Stimulated activated CD4-positive, alpha-beta T cell treated with anti-CD3 and anti-CD28 coated beads, Interleukin-4, amount 100 ng/mL, for 24 hours (primary cell): ENCODE measurements at places on chromosomes 2 and 18.
A peak's percentile ranks its signal among the peaks of the same experiment; 100 is the strongest.

DNA sequence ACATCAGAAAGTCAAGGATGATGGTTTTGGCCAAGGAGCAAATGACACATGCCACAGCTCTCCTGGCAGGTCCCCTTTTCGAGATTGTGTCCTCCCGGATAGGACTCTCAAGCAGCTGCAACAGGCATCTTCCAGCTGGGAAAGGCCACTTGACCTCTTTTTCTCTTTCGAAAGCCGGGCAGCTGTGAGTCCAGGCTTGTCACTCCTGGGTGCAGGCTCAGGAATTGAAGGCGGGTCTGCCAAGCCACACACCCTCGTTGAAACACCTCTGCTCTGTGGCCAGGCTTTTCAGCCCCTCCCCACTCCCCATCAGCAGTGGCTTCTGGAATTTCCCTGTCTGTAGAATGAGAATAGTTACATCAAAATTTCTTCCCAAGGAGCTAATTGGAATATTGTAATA is 98.0 kb downstream of the CCDC138 start:
- DNase-seq, result no peak

DNA sequence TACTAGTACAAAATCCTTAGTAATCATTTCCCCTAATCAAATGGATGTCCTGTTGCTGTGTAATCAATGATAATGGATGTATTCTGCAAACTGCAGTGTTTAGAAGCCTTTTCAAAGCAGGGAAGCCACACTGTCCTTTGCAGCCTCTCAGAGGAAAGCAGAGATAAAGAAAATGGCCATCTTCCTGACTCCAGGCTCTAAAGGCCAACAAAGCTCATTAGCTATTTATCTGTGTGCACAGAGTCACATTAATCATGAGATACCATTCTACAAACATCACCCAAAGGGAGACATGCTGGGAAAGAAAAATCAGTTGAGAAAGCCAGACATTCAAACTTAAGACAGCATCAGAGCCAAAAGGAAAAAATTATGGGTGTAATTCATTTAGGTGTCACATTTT is 165.0 kb downstream of the RAD51AP2 start:
- DNase-seq, result no peak

DNA sequence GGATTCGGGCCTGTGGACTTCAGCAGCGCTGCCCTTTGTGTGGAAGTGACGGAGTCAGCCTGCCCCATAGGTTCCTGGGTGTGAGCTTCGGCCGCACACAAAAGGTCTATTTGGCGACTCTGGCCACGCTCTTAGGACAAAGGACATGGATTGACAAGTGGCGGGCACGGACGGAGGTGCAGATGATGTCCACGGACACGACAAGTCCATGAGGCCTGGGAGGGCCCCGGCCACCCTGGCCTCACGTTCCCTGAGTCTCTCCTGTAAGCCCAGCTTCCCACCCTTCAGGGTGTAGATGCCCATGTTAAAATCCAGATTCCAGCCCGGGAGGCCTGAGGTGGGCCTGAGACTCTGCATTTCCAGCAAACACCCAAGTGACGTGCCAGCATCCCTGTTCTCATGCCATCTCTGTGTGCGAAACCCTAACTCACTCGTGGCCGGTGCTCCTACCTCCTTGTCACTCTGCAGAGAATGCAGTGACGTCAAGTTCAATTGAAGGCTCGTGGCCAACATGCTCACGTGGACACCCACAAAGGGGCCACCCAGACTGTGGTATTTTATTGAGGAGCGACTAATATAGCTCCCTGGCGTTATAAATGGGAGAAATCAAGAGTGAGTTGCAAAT is 111.7 kb downstream of the RTP5 start:
- no peak for DNase-seq

DNA sequence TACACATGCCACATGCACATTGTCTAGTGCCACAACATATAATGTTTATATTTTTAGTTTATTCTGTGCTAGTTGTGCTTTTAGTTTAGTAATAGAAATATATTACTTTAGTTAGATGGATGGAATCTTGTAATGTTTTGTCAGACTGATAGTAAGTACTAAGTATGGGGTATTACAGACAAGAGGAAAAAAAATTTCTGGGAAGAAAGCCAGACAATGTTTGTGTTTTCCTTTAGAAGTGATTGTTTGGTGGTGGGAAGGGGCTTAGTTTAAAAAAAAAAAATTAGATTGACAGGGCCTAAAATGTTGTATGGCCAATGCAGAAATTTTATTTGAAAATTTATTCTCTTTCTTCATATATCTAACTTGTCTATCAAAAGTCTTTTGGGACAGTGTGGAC is 37.8 kb downstream of the ACVR2A start:
- no peak for DNase-seq

DNA sequence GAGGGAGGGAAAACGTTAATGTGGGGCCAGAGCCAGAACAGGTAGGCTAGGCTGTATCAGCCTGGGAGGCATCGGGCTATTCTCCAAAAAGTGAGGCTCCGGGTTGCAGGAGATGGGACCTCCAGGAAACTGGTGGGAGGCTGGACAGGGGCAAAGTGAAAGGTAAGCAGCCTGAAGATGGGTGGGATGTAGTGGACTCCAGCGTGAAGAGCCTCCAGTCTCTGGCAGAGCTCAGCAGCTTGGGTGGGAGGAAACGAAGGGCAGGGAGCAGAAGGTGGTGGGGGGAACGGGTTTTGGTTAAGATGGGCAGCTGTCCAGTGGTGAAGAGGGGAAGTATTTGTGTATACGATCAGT is 3.1 kb upstream of the EMX1 start:
- no peak for DNase-seq

- DNase-seq, result no peak
These were observed 114.6 kb downstream of the MAPK4 start for GRCh38 chr18:50674307-50674980.

DNA sequence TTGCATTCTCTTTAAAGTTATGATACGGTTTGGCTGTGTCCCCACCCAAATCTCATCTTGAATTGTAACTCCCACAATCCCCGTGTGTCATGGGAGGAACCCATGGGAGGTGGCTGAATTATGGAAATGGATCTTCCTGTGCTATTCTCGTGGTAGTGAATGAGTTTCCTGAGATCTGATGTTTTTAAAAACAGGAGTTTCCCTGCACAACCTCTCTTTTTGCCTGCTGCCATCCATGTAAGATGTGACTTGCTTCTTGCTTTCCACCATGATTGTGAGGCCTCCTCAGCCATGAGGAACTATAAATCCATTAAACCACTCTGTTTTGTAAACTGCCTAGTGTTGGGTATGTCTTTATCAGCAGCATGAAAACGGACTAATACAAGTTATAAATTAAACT is 37.5 kb upstream of the SESTD1 start:
- no peak for DNase-seq

DNA sequence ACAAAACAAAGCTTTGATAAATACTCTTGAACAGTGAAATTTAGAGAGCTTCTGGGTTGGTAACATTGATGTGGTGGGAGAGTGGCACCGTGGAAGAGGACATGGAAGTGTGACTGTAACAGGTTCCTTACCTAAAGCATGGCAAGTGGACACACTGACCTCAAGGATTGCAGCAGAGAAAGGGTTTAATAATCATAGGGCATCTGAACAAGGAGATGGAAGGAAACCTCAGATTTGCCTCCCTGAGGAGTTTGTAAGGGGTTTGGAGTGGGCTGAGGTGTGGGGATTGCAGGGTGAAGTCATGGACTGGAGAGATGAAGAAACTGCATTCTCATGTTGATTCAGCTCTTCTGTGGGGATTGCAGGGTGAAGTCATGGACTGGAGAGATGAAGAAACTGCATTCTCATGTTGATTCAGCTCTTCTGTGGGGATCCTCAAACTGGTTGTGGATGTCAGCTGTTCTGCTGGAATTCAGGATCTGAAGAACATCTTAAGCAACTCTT is 83.8 kb upstream of the TLK1 start:
- DNase-seq, result no peak

GRCh38 chr18:77124452-77124922 is 8.1 kb downstream of the MBP start:
- peak; percentile 69 for DNase-seq

GRCh38 chr2:172908275-172908674 is 167.4 kb upstream of the MAP3K20 start:
- DNase-seq, result no peak

GRCh38 chr2:32671885-32672533 is 44.2 kb downstream of the TTC27 start:
- DNase-seq, result no peak

- DNase-seq, result no peak
These were observed 5.5 kb downstream of the RPE start for GRCh38 chr2:210007895-210008294.

GRCh38 chr2:232245111-232245510 is 133.4 kb upstream of the ALPP start:
- no peak for DNase-seq

- no peak for DNase-seq
These were observed 42.3 kb downstream of the SCN3A start for GRCh38 chr2:165161510-165161909.

DNA sequence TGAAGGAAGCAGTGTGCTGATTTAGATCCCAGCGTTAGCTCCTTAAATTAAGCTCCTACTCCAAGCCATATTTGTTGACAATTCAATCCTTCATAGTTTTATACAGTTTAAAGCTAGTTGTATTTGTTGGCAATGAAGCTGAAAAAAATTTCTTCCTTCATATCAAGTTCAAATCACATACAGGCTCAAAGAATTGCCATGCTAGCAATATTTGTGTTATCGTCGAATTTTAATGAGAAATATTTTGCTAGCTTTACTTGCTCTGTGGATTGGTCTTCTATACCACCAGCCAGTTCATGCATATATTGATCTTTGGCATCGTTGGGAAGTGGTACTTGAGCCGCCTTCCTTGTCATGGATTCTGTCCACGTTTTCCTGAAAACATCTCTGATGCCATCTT is 204.6 kb upstream of the HDAC4 start:
- no peak for DNase-seq

DNA sequence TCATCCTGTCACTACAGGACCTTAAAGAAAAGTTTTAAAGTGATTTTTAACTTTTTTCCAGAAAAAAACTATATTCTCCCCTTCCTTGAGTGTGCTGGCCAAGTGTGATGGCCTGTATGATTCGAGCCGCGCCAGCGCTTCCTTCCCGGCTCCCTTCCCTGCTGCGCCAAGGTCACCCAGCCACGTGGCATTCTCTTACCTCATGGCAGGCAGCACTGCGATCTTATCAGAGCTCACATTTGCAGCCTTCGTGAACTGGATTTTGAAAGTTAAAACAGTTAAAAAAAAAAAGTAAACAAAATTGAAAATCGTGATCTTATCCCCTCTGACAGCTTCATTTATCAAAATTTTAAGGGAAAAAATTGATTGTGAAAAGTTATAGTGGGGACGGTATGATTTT is 279.8 kb downstream of the PTGR3 start:
- DNase-seq, result no peak

GRCh38 chr2:28036307-28036706 is 145.8 kb downstream of the BABAM2 start:
- DNase-seq, result no peak

DNA sequence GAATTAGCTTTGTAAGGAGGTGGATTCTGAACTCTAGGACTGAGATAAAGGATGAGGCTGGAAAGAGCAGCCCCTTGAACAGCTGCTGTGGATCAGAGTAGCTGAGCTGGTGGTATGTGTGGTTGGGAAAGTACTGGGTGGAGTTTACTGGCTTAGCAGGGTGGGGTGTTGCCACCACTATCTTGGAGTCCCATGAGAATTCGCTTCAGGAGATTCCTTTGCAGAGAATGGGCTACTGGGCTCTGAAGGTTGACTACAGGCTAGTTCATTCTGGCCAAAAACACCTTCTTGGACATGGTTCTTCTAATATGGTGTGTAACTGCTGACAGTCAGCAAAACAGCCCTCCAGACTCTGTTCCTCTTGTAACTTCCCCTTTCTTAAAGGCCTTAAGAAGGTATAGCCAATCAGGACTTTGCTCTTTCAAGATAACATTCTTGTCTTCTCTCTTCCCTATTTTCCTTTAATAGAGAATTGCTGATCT is 52.7 kb downstream of the TET3 start:
- DNase-seq, result no peak

- no peak for DNase-seq
These were observed 146.6 kb downstream of the VAPA start for GRCh38 chr18:10060469-10060782.

GRCh38 chr2:31382452-31383120 is 32.0 kb downstream of the XDH start:
- DNase-seq, result no peak

- DNase-seq, result no peak
These were observed 4.7 kb downstream of the GNLY start for GRCh38 chr2:85698880-85699254.

DNA sequence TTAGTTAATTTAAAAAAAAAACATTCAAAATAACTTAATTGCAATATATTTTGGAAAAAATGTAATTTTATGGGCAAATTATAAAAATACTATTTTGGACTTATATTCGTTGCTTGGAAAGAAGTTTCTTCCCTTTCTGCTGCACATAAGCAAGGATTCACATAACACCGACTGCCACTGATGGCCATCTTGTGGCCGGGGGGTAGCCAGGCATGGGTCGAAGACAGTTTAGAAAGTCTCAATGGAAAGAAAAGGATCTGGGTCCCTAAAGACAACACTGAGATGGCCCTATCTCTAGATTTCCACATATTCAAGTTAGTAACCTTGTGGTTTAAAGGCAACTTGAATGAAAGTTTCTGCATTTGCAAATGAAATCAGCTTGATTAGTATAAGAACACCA is 318.6 kb downstream of the AKAIN1 start:
- DNase-seq, result no peak

- no peak for DNase-seq
These were observed 4.5 kb upstream of the XRCC5 start for GRCh38 chr2:216104691-216105090.

- no peak for DNase-seq
These were observed 312.5 kb downstream of the MYCN start for GRCh38 chr2:16252891-16253290.

DNA sequence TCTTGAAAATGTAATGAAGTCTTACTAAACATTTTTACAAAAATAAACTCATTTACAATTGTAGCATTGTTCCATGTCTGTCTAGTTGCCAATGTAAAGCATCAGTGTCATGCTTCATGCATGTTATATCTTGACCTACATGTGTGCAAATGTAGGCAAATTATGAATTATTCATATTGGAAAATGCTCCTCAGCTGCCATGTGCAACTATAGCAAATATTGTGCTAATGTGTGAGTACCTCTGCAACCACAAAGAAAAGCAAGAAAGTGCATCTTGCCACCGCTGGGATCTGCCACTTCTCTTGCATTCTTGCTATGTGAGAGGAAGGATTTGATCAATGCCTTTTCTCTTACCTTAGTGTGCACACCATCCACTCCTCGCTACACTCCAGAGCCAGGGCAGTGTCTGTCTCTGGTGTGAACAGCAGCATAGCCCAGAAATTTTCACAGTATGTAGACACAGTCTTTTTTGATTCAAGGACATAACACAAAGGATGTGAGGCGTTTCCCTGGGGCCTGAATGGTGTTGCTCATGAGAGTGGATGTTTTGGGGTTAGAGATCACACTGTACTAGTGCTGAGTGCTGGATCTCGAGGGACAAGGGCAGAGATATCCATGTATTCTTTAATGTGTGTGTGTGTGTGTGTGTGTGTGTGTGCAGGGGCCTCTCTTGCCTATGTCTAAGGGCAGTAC is 47.6 kb upstream of the HAAO start:
- DNase-seq, result no peak

GRCh38 chr18:54357082-54357659 is 487 bp downstream of the STARD6 start:
- DNase-seq, result no peak
